AML-193 (cell line): ENCODE measurements at places on chromosomes 2 and 18.

GRCh38 chr18:36805105-36805504, 23.7 kb downstream of the TPGS2 start:
- no peak for DNase-seq

- no peak for DNase-seq
These were observed 344.8 kb downstream of the ERBB4 start for GRCh38 chr2:212193803-212194202.

GRCh38 chr2:234444893-234445292, 52.0 kb downstream of the ARL4C start:
- no peak for DNase-seq

- no peak for DNase-seq
These were observed 22.4 kb upstream of the CD28 start for GRCh38 chr2:203683932-203684556.

DNA sequence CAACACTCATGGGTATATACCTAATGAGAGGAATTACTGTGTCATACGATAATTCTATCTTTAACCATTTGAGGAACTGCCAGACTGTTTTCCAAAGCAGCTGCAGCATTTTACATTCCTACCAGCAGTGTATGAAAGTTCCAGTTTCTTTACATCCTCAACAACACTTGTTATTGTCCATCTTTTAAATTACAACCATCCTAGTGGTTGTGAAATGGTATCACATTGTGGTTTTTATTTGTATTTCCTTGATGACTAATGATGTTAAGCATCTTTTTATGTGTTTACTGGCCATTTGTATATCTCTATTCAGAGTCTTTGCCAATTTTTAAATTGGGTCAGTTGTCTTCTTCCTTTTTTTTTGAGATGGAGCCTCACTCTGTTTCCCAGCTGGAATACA, 4.0 kb upstream of the CKAP2L start:
- no peak for DNase-seq

- peak; percentile 14 for DNase-seq
These were observed 18.7 kb upstream of the SCYGR1 start for GRCh38 chr2:227406177-227407031.

DNA sequence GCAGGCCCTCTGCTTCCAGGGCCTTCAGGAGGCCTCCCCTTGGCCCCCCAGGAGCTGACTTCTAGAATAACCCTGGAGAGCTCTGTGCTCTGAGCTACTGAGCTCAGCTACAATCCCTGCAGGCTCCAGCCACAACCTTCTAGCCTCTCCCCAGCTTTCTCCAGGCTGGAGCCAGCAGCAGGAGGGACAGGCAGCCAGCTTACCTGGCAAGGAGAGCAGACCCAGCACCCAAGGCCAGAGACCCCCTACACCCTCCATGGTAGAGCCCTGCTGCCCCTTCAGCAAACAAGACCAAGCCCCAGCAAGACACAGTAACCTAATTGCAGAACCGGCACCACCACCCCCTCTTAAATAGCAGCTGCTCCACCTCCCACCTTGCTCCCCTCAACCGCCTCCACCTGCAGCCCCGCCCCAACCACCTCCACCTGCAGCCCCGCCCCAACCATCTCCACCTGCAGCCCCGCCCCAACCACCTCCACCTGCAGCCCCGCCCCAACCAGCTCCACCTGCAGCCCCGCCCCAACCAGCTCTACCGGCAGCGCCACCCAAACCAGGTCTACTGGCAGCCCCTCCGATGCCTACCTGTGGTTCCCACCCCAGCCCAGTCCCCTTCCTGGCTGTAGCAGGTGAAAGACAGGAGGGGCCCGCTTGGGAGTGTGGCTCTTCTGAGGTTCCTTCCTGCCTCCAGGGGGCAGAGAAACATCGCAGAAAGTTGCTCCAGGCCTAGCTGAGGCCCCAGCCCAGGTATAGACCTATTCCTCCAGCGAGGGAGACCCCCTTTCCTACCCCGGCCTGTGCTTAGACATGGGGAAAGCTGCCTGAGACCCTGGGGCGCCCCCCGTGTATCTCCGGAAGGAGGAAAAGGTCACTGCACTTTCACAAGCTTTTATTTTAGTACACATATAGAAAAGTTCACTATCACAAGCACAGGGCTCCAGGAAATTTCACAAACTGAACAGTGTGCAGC, at the start of gene ASTL:
Gene ASTL, minus strand, starts transcription at position 324 of the 967 bp plus-strand sequence. Its CDS starts 66 bp downstream, at position 258.
- peak; percentile 17 for DNase-seq

GRCh38 chr2:66001538-66001937, 433.4 kb upstream of the MEIS1 start:
- DNase-seq: no peak

DNA sequence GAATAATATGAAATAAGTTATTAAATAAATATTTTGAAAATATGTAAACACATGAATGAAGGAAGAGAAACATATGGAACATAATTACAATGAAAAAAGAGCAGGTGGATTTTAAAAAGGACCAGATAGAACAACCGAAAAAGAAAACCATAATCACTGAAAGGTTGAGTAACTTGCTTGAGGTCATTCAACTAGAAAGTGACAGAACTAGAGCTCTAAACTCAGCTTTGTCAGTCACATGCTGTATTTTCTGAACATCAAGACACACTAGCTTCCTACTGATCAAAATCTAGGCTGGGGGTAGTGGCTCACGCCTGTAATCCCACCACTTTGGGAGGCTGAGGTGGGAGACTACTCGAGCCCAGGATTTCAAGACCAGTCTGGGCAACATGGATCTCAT, 30.0 kb upstream of the ITGAV start:
- no peak for DNase-seq

DNA sequence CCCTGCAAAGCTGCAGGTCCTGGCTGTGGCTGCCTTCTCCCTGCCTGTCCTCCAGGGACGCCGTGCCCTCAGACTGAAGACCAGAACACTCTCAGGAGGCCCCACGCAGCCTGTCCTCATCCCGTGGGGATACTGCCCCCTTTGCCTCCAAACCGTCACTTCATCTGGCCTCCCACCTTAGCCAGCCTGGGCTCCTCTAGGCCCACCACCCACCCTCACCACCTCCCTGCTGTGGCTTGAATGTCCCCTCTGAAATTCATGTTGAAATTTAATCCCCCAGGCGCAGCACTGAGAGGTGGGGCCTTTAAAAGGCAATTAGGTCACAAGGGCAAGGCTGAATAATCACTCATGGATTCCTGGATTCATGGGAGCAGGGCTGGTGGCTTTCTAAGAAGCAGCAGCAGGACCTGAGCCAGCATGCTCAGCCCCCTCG, 198.2 kb downstream of the SEPTIN10 start:
- no peak for DNase-seq

- DNase-seq: no peak
These were observed 116.3 kb upstream of the STON1 start for GRCh38 chr2:48413676-48414075.

DNA sequence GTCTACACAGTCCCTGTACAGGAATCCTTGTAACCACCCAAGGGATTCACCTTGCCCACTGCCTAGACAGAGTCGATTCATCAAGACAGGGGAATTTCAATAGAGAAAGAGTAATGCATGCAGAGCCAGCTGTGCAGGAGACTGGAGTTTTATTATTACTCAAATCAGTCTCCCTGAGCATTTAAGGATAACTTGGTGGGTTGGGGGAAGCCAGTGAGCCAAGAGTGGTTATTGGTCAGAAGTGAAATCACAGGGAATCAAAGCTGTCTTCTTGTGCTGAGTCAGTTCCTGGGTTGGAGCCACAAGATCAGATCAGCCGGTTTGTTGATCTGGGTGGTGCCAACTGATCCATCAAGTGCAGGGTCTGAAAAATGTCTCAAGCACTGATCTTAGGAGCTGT, 17.8 kb upstream of the FAM98A start:
- DNase-seq: no peak

- no peak for DNase-seq
These were observed 1168.2 kb upstream of the ZEB2 start for GRCh38 chr2:145688156-145688555.

DNA sequence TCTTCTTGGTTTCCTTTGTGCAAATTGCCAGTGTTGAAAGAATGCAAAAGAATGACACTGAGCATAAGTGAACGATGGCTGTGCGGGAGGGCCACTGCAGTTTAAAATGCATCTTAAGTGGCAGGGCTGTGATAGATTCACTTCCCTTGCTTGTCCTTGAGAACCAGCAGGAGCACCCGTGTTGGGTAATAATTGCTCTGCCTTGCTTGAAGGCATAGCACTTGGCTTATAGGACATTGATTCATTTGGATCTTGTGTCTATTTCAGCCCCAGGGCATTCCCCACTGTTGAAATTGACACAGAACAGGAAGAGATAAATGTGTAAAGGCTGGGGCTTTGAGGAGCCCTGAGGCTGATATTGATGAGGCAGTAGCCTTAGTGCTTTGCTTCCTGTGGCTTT, 1003.7 kb upstream of the GYPC start:
- no peak for DNase-seq

DNA sequence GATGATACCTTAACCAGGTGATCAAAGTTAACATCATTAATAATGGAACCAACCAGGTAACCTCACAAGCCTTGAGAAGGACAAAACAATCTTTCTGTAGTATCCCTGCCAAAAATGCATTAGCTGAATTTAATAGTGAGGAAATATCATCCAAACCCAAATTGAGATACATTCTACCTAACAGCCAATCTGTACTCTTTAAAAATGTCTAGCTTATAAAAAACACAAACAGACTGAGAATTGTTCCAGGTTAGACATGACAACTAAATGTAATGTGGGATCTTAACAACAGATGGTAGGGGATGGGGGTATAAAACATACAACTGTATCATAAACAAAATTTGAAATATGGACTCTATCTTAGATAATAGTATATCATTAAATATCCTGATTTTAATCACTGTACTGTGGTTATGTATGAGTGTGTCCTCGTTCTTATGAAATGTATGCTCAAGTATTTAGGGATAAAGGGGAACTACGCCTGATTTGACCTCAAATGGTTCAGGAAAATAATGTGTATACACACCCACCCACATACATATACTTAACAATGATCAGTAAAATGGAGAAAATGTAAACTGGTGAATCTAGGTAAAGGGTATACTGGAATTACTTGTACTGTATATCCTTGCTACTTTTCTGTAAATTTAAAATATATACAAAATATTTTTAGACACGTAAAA, 1.7 kb downstream of the FANCL start:
- DNase-seq: peak; percentile 9

GRCh38 chr2:232363784-232364615, 14.6 kb upstream of the ALPP start:
- DNase-seq: no peak

DNA sequence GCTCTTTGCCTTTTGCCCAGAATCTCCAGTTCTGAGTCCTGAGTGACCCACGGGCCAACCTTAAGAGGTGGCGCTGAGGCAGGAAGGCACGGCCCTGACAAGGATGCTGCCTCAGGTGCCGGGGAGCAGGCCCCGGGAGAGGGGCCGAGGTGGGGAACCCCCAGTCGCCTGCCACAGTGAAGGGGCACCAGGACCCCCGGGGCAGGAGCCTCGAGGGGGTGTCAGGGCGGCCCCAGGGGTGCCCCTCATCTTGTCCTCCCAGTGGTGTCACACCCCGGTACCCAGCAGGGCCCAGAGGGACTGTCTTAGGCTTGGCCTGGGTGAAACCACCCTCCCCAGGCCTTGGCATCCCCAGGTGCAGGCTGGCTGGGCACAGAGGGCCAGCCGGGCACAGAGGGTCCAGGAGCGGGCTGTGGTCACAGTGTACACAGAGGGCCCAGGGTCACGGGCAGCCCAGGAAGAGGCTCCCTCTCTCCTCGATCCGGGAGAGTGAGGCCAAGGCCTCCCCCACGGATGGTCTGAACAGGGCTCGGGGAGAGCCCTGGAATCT, 1.0 kb downstream of the PDCD1 start:
- no peak for DNase-seq

DNA sequence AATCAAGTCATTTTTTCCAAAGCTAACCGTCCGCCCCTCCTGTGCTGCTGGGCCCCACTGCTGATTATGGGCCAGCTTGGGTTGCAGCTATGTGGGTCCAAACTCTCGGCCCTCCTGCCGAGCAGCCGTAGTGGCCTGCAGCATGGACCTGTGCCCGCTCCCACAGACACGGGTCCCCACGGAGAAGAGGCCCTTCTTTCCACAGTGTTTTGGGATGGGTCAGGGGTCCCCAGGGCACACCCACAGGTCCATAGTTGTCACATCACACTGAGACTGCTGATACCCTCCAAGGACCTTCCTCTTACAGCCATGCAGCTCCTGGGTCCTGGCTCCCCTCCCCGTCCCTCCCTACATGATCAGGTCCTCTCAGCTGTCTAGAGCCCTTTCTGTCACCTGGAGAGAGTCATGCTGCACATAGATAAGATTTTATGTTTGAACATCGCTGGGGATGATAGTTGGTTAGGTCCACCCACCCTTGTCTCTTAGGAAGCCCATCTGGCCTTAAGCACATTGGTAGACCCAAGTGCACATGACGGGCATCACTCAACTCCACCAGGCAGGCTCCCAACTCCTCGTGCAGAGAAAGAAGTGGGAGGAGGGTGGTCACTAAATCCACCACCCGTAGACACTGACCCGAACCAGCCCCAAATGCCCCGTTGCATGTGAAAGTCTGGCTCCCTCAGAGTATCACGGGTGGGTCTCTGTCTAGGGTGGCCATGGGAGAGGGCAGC, 17.5 kb downstream of the GPR55 start:
- DNase-seq: no peak
